ENCODE measurements at places on chromosomes 11 and 22.
A peak's percentile ranks its signal among the peaks of the same experiment; 100 is the strongest.

DNA sequence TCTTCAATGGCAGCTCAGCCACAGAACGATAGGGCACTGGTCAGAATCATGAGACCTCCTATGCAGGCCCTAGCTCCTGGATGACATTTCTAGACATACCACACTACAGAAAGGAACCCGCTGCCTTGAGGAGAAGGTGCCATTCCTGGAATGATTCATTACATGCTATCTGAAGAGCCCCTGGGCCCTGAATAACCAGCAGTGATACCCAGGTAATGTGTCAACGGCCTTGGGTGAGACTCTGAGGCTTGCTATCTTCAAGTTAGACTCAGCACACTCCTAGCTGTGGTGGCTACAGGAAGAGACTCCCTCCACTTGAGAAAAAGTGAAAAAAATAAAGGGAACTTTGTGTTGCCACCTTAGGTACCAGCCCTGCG is 161.2 kb upstream of the GRIA4 start:
- DNase-seq, result no peak

DNA sequence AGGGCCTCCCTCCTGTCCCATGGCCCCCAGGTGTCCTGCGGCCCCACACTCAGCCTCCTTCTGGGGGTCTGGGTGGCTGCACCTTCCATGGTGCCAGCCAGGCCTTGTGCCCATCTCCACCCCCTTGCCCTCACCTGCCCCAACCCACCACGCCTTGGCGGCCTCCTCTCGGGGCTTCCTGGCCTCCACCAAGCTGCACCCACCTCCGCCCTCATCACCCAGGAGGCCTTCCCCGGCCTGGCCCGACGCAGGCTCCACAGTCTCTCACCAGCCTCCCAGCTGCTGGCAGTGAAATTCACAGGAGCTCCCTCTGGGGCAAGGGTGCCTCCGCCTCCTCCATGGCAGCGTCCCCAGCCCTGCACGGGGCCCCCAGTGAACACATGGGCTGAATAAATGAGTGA is 35.9 kb upstream of the WNT7B start:
- DNase-seq, result no peak

DNA sequence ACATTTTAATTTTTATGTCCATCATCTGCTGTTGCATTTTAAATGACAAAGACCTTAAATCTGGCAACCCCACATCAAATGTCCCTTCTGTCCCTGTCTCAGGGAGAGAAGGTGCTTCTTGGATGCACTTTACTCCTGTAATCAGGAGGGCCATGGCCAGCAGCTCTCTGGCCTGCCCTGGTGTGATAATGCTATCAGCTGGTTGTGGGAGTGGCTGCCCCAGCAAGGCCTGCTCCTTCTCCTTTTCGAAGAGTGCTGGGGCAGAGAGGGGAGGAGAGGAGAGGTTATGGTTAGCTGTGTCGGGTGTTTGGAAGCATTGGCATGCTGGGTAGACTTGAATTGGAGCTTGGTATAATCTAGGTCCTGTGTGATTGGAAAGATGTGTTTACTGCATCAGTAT is 12.8 kb downstream of the TNRC6B start:
- DNase-seq, result no peak

GRCh38 chr11:65262381-65262680 is 569 bp downstream of the POLA2 start:
- no peak for DNase-seq

GRCh38 chr22:20865875-20866445 is 7.2 kb downstream of the SNAP29 start:
- DNase-seq, result no peak

- no peak for DNase-seq
Observed at GRCh38 chr11:88421530-88421929, 84.0 kb upstream of the CTSC start.

DNA sequence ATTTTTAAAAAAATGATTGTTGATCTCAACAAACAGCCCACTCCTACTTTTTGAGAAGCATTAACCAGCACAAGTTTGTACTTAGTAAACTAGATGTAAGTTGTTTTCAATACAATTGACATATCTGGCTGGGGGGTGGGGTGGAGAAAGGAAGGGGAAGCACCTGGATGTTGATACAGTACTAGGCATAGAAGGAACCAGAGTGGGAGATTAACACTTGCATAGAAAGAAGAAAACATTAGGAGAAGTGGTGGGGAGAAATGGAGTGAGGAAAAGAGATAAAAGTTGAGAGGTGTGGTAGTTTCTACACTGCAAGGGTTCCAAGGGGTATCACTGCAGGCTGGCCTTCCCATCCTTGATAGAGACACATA is 10.6 kb upstream of the GAB2 start:
- no peak for DNase-seq

GRCh38 chr11:57071829-57072228 is 83.1 kb downstream of the OR5AK2 start:
- no peak for DNase-seq

GRCh38 chr22:37906364-37907008 is 389 bp downstream of the MICALL1 start:
- DNase-seq, result peak; percentile 33

- DNase-seq, result no peak
Observed at GRCh38 chr11:8830641-8831040, 80.3 kb upstream of the AKIP1 start.

DNA sequence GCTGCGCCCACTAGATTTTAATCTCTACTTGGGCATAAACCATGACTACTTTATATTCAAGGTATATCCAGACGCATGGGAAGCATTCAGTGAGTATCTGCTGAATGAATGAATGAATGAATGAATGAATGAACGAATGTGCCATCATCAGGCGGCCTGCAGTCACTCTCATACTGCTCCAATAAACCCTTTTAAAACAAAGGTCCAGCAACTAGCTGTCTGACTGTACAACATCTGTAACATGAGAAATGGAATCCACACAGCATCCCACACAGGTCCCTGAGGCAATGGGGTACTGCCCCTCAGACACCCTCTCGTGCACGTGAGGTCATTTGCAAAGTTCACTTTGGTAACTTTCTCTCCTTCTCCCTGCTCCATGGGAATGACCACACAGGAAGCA is 147.5 kb downstream of the LARGE1 start:
- no peak for DNase-seq

- DNase-seq, result no peak
Observed at GRCh38 chr11:35593143-35593542, 25.1 kb upstream of the FJX1 start.

GRCh38 chr11:2740275-2740940 is 40.6 kb upstream of the KCNQ1OT1 start:
- DNase-seq, result no peak

DNA sequence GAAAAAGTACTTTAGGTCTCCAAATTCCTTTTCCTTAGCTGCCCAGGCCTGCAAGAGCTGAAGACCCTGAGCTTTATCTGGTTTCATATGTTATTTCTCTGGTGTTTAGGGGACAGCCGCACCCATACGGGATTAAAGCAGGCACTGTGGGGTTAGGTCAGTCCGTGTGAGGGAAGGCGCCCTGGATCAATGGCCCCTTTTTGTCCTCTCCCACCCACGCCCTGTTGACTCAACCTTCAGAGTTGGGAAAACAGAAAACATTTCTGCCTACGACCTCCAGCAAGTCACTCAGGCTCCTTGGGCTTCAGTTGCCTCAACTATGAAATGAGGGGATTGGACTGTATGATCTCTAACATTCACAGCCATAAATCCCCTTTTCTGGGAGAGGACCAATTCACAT is 55.2 kb upstream of the BARX2 start:
- no peak for DNase-seq

DNA sequence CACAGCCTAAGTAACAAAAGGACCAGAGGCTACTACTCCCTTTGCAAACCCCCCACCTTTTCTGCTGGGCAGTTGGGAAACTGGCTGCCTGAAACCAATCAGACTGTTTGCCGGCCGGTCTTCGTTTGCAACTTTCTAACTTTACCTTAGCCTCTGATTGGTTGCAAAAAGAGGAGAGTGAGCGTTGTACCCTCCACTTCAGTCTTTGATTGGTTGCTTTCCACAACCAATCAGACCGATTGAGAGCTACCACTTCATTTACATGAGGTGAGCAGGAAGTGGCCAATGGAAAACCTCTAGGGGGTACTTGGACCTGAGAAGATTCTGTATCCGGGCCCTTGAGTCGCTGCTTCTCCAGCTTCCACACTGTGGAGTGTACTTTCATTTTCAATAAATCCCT is 18.8 kb upstream of the CLNS1A start:
- DNase-seq, result no peak

- no peak for DNase-seq
Observed at GRCh38 chr22:42637555-42637954, 2.8 kb downstream of the ATP5MGL start.

DNA sequence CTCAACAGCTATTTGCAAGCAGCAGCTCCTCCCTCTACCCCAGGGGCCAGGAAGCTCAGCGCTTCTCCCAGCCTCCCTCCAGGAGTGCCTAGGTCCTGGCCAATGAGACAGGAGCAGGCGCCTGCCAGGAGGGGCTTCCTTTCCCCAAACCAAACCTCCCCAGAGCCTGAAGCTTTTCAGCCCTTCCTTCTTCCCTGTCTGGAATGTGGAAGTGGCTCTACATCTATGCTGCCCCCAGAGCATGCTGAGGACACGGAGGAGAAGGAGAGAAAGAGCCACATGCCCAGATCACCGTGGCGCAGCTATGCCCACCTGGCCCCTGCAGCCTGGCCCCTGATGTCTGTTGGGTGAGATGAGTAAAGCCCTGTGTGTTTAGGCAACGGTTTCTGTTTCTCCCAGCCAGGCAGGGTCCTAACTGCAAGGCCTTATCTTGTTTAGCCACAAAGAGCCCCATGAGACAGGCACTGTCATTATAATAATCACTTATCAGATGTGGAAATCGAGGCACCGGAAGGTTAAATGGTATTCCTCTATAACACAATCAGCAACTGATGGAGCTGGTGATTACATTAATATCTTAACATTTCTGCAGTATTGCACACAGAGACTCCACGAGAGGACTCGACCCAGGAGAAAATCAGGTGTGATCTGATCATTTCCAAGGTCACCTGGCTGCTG is 315.8 kb downstream of the CTTN start:
- no peak for DNase-seq

All from T-helper 17 cell (primary cell).